Pancreas (tissue), 10 donors: ENCODE measurements at places on chromosomes 6 and 20.

- DNase-seq = no peak
These were observed 50.7 kb downstream of the LRRC1 start for GRCh38 chr6:53845280-53846195.

DNA sequence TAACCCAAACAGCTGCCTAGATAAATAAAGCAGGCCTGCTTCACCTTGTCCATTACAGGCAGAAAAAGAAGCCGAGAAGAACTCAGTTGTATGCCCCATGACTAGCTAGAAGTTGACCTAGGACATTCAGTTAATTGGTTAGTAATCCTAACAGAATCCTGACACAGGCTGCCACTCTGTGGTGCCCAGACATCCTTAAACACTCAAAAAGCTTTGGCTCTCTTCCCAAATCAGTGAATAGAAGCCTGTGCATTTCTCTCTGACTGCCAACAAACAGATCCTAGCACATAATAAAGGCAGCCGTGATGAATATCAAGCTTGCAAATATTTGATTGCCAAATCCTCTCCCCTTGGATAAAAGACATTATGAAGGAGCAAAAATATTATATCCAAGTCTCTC, 519.1 kb upstream of the EYS start:
- no peak for DNase-seq

- DNase-seq = no peak
These were observed 16.4 kb downstream of the TRMT6 start for GRCh38 chr20:5933802-5934436.

GRCh38 chr20:58179083-58179431, 49.4 kb downstream of the ANKRD60 start:
- no peak for DNase-seq

DNA sequence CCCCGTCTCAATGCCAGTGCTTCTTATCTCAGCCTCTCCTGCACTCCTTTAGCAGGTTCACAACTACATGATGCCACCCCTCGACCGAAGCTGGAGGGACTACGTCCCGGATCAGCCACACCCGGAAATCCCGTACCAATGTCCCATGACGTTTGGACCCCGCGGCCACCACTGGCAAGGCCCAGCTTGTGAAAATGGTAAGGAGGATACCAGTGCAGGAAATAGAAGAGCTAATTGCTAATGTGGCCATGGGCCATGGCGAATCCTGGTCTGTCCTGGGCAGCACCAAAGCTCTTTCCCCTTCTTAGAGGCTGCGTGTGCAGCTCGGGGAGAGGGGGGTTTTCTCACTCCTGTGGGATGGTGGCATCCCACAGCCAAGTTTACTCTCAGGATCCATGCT, 5.5 kb downstream of the IRF4 start:
- DNase-seq = no peak

GRCh38 chr6:86949771-86950170, 12.4 kb downstream of the HTR1E start:
- DNase-seq = no peak
